ENCODE measurements at places on chromosomes 6 and 20. TPM values are rescaled to one million over a fixed set of nuclear protein-coding genes. Genes with fewer than 3 reads are reported as not detected.
A peak's percentile ranks its signal among the peaks of the same experiment; 100 is the strongest.

GRCh38 chr20:48026981-48027592 lies 241.8 kb upstream of the SULF2 start:
- no peaks in the 10 kb centered on the region for H3K27me3 ChIP-seq
- no peak for DNase-seq
- H3K27ac ChIP-seq: no peak overlapping the region

- no peaks in the 10 kb centered on the region for H3K27me3 ChIP-seq
- no peaks in the 10 kb centered on the region for H3K4me1 ChIP-seq
- no peak overlapping the region for H3K4me3 ChIP-seq
- no peaks in the 10 kb centered on the region for H3K36me3 ChIP-seq
Measured at GRCh38 chr20:25744261-25744660, 47.6 kb upstream of the ZNF337 start.

Gene DACT2
- 2.5 TPM for total RNA-seq

Gene RGS17
- 0.26 TPM for total RNA-seq

GRCh38 chr6:113908801-113909200 lies 51.7 kb downstream of the MARCKS start:
- no peaks in the 10 kb centered on the region for H3K27me3 ChIP-seq
- no peak for DNase-seq
- H3K4me1 ChIP-seq: peaks cover 4% of the 10 kb centered on the region
- H3K4me3 ChIP-seq: no peak overlapping the region
- H3K36me3 ChIP-seq: no peaks in the 10 kb centered on the region
- no peak overlapping the region for H3K27ac ChIP-seq

- H3K4me1 ChIP-seq: no peaks in the 10 kb centered on the region
- H3K4me3 ChIP-seq: no peak overlapping the region
- no peak overlapping the region for H3K27ac ChIP-seq
- H3K36me3 ChIP-seq: no peaks in the 10 kb centered on the region
- H3K27me3 ChIP-seq: no peaks in the 10 kb centered on the region
Measured at GRCh38 chr6:44012078-44012493, 115.2 kb downstream of the MRPL14 start.

GRCh38 chr6:166341977-166342348 lies 382 bp downstream of the SFT2D1 start:
- peaks cover 26% of the 10 kb centered on the region for H3K4me1 ChIP-seq
- no peaks in the 10 kb centered on the region for H3K27me3 ChIP-seq
- H3K27ac ChIP-seq: peak overlapping the region; percentile 97
- no peak for DNase-seq

GRCh38 chr6:160112628-160113299 lies 8.9 kb upstream of the SLC22A1 start:
- DNase-seq: peak; percentile 43
- H3K36me3 ChIP-seq: peaks cover 7% of the 10 kb centered on the region
- no peaks in the 10 kb centered on the region for H3K27me3 ChIP-seq
- no peak overlapping the region for H3K27ac ChIP-seq
- no peak overlapping the region for H3K4me3 ChIP-seq

Gene HFE
- total RNA-seq: 9.2 TPM

- DNase-seq: no peak
- no peak overlapping the region for H3K4me3 ChIP-seq
- H3K27me3 ChIP-seq: no peaks in the 10 kb centered on the region
- H3K4me1 ChIP-seq: no peaks in the 10 kb centered on the region
Measured at GRCh38 chr6:132685009-132685408, 26.0 kb upstream of the TAAR1 start.

GRCh38 chr6:147909640-147910039 lies 401.1 kb downstream of the SAMD5 start:
- H3K27me3 ChIP-seq: no peaks in the 10 kb centered on the region
- no peaks in the 10 kb centered on the region for H3K36me3 ChIP-seq
- H3K4me3 ChIP-seq: no peak overlapping the region

Gene CST2
- not detected for total RNA-seq

Gene FOXC1
- 4.9 TPM for total RNA-seq

DNA sequence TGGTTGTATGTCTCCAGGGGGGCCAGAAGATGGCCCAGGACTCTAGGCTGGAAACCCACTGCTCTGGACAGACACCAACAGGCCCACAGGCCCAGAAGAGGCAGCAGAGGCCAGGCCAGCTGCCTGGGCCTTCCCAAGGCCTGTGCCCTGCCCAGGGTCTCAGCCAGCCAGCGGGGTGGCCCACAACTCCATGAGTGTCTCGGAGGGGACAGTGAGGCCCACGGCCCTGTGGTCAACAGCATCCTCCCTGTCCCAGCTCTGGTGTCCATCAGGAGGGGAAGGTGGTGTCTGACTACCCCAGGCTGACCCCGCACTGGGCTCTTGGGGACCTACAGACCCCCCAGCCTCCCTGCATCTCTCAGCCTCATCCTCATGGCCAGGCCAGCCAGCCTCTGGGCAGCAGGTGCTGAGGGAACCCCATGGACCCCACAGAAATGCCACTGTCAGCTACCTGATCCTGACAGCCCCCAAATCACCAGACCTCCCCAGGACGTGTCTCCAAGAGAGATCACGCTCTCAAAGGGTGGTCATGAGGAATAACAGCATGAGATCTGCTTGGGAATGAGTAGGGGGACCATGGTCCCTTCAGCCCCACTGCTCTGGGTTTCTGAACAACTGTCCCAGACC lies 112.4 kb downstream of the NOL4L start:
- H3K4me3 ChIP-seq: no peak overlapping the region
- H3K4me1 ChIP-seq: peaks cover 72% of the 10 kb centered on the region
- no peaks in the 10 kb centered on the region for H3K27me3 ChIP-seq
- peak overlapping the region; percentile 78 for H3K27ac ChIP-seq

- H3K4me3 ChIP-seq: no peak overlapping the region
- no peaks in the 10 kb centered on the region for H3K36me3 ChIP-seq
- no peak for DNase-seq
- H3K27ac ChIP-seq: no peak overlapping the region
- no peaks in the 10 kb centered on the region for H3K27me3 ChIP-seq
- H3K4me1 ChIP-seq: no peaks in the 10 kb centered on the region
Measured at GRCh38 chr6:139895205-139895793, 520.9 kb upstream of the CITED2 start.

- peak overlapping the region; percentile 86 for H3K27ac ChIP-seq
- H3K27me3 ChIP-seq: no peaks in the 10 kb centered on the region
- no peaks in the 10 kb centered on the region for H3K36me3 ChIP-seq
- H3K4me3 ChIP-seq: no peak overlapping the region
Measured at GRCh38 chr6:6696867-6697531, 108.5 kb downstream of the LY86 start.

GRCh38 chr20:38136421-38137245 lies 28.4 kb downstream of the TGM2 start:
- peak; percentile 46 for DNase-seq
- H3K27ac ChIP-seq: peak overlapping the region; percentile 58
- H3K4me1 ChIP-seq: peaks cover 18% of the 10 kb centered on the region

Gene TRMT6
- 8.5 TPM for total RNA-seq

GRCh38 chr20:49669601-49670189 lies 44.0 kb downstream of the B4GALT5 start:
- H3K4me1 ChIP-seq: peaks cover 46% of the 10 kb centered on the region
- H3K36me3 ChIP-seq: no peaks in the 10 kb centered on the region
- no peak for DNase-seq
- peak overlapping the region; percentile 34 for H3K27ac ChIP-seq
- H3K4me3 ChIP-seq: peak overlapping the region; percentile 34

DNA sequence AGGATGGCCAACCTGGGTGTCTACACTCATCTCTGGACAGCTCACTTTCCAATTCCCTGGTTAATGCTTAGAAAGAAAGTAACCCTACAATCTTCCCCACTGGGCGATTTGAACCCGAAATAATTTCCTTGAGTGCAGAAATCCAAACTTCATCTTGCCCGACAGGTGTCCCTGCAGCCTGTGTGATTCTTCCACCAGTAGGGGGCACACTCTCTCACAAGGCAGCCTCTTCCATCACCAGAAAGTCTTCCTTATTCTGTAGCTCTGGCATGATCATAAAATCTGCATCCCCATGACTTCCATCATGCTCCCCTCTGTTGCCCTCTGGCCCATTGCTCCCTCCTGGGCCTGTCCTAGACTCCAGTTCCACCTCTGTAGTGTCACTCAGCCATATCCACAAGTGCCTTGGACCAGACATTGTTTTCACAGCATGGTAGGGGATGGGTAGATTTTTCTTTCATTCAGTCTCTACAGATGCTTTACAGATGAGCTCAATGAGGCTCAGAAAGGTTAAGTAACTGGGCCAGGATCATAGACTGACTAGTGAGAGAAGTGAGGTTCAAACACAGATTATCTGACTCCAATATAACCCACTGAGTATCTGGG lies 170.4 kb upstream of the SPTLC3 start:
- no peaks in the 10 kb centered on the region for H3K27me3 ChIP-seq
- no peak overlapping the region for H3K27ac ChIP-seq

Gene SLC22A1
- 2.7 TPM for total RNA-seq

GRCh38 chr20:36544134-36545018 lies 3.1 kb downstream of the MYL9 start:
- peaks cover 28% of the 10 kb centered on the region for H3K36me3 ChIP-seq
- DNase-seq: peak; percentile 77
- H3K27me3 ChIP-seq: no peaks in the 10 kb centered on the region
- peak overlapping the region; percentile 72 for H3K27ac ChIP-seq

Gene TFAP2D
- not detected for total RNA-seq

DNA sequence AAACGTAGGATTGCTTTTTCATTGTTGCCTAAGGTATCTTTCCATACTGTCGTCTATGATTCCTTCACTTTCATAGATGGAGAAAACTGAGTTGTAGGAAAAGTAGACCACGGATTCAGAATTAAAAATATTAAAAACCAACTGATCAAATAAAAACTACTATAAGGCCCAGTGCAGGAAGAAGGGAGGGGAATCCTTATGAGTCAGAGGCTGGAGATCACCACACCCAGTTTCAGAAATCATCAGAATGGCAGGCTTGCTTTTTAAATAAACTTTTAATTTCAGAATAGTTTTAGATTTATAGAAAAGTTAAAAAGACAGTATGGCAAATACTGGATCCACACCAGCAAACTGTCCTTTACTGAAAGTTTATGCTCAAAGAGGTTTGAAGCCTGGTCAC lies 32.0 kb upstream of the POPDC3 start:
- no peaks in the 10 kb centered on the region for H3K36me3 ChIP-seq
- no peaks in the 10 kb centered on the region for H3K27me3 ChIP-seq
- H3K4me3 ChIP-seq: no peak overlapping the region
- no peaks in the 10 kb centered on the region for H3K4me1 ChIP-seq

Gene PCK1
- 4.7 TPM for total RNA-seq

DNA sequence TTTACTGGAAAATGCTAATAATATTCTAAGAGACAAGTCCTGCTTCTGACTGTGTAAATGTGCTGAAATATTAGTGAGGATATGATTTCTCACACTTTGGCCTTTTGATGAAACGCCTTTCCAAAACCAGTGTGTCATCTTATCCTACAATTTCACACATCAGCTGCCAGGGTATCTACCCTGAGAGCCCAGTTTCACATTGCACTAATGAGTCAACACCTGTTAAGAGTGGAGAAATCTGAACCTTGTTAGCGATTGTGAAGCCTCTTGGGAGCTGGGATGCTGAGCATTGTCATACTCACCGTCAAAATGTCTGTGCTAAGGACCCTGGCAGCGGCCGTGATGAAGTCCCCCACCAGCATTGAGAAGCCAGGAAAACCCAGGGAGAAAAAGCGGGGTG lies 166.0 kb downstream of the RALGAPA2 start:
- no peak overlapping the region for H3K4me3 ChIP-seq
- no peaks in the 10 kb centered on the region for H3K27me3 ChIP-seq
- DNase-seq: no peak
- no peak overlapping the region for H3K27ac ChIP-seq
- peaks cover 32% of the 10 kb centered on the region for H3K36me3 ChIP-seq

DNA sequence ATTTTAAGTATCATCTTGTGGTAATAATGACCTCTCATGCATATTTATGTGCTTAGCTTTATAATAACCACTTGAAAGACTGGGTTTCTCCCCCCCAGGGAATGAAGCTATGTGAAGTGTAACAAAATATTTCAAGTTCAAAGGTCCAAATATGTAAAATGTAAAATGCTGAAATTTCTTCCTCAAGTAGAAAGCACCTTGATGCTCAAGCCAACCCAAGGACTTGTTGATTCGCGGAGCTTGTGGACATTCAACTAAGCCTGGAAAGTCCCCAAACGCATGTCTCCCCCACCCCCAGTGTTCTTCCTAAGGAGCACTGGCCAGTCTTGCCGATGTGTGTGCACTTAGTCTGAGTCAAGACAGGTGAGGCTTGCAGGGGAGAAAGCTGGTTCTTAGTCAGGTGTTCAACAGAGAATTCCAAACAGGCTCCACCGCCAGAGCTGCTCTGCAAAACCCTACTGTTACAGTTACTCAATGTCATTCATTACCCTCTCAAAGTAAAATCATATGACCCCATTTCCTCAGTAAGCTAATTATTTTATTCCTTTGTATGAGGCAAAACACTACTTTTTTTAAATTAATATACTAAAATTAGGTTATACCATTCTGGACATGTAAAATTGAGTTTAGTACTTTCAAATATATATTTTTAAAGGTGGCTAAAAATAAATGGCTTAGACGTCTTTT lies 46.9 kb upstream of the QKI start:
- no peaks in the 10 kb centered on the region for H3K36me3 ChIP-seq
- no peaks in the 10 kb centered on the region for H3K4me1 ChIP-seq
- peak; percentile 74 for DNase-seq
- no peak overlapping the region for H3K4me3 ChIP-seq
- H3K27me3 ChIP-seq: no peaks in the 10 kb centered on the region

Gene POPDC3
- 1.9 TPM for total RNA-seq

GRCh38 chr20:5910186-5910585 lies 40.1 kb downstream of the TRMT6 start:
- no peak for DNase-seq
- peaks cover 32% of the 10 kb centered on the region for H3K27me3 ChIP-seq
- peaks cover 4% of the 10 kb centered on the region for H3K4me1 ChIP-seq
- no peak overlapping the region for H3K4me3 ChIP-seq

DNA sequence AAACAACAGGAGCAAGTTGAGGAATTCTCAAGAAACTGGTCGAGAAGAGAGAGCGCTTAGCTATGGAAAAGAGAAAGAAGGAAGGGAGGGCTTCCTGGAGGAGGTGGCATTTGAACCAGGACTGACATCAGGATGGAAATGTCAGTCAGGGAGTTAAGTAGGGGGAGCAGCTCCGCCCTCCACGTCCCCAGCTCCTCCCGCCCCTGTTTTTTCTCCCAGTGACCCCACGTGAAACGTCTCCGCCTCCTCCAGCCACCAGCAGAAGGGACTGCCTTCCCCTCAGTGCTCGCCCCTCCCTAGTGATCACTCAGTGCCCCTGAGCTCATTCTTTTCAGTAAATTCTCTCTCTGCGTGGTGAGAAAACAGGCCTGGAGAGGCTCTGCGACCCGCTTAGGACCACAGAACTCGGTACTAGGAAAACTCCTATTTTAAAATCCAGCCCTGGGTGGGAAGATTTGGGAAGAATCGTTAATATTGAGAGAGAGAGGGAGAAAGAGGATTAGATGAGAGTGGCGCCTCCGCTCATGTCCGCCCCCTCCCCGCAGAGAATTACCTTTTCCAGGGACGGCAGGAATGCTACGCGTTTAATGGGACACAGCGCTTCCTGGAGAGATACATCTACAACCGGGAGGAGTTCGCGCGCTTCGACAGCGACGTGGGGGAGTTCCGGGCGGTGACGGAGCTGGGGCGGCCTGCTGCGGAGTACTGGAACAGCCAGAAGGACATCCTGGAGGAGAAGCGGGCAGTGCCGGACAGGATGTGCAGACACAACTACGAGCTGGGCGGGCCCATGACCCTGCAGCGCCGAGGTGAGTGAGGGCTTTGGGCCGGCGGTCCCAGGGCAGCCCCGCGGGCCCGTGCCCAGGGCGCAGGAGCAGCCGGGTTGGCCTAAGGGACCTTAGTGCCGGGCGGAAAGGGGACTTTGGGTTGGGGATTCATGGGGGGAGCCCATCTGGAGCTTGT lies 4.6 kb downstream of the HLA-DPB1 start:
- peak overlapping the region; percentile 45 for H3K4me3 ChIP-seq
- peaks cover 18% of the 10 kb centered on the region for H3K36me3 ChIP-seq

- no peak overlapping the region for H3K27ac ChIP-seq
- H3K27me3 ChIP-seq: no peaks in the 10 kb centered on the region
- no peak for DNase-seq
Measured at GRCh38 chr6:3718407-3718806, 33.1 kb downstream of the PXDC1 start.
